Stimulated activated CD8-positive, alpha-beta memory T cell treated with anti-CD3 and anti-CD28 coated beads, Interleukin-4, amount 100 ng/mL, for 1 hour (primary cell): ENCODE measurements at places on chromosomes 4 and X.

DNA sequence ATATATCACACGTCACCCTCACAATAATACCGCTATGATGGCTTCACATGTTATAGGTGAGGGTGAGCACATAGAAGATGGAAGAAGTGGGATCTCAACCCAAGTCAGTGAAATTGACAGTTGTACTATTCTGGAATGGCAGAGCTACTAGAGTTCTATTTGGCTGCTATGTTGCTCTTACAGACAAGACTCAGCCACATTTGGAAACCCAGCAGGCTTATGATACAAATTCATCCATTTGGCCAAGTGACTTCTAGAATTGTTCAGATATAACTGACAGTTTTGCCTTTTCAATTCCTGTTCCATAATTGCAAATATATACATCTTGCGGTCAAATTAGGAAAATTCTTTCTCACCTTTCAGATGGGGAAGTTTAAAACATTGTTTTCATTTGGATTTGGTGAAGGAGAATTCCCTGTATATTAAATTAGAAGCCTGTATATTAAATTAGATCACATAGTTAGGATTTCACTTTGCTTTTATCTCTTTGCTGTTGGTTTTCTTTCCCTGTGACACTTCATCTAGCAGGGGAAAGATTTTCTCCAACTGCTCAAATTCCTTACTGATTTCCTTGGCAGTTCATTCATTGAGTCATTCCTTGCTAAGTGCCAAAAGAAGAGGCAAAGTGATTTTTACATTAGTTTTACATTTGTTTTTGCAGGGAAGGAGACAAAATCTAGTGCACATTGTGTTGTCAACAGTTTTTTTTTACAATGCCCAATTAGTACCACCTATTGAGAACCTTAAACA is 120.6 kb upstream of the TBC1D9 start:
- no peak for DNase-seq

GRCh38 chrX:68571610-68572311 is 72.9 kb downstream of the YIPF6 start:
- DNase-seq, result no peak

- DNase-seq, result no peak
Measured at GRCh38 chr4:117491516-117491915, 406.1 kb upstream of the TRAM1L1 start.

DNA sequence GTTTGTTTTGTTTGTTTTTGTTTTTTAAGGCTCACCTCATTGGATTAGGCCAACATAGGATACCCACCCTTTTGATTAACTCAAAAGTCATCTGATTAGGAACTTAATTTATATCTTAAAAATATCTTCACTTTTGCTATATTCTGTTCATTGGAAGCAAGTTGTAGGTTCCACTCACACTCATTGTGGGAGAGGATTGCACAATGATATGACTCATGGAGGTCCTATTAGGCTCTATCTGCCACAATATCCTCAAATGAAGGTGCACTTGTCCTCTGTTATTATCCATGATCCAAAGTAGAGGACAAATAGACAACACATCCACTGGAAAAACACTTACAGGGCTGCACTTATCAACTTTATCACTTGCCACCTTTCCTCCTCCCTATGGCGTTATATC is 60.5 kb upstream of the ADAMTS3 start:
- no peak for DNase-seq

DNA sequence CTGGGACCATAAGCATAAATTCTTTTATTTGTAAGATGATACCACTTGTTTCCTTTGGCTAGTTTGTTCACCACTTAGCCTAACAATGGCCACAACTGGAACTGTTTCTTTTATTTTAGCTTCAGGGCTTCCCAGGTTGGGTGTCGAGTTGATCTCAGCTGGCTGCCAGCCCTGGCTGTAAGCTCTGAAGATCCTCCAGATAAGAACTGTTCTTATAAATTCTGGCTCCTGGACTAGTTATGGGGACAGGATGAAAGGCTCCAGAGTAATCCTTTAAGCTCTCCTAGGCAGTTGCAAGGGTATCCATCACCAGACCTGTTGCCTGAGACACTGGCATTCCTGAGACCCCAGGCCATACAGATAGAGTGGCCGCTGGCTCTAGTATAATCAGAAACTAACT is 129.4 kb upstream of the ACSL4 start:
- no peak for DNase-seq

DNA sequence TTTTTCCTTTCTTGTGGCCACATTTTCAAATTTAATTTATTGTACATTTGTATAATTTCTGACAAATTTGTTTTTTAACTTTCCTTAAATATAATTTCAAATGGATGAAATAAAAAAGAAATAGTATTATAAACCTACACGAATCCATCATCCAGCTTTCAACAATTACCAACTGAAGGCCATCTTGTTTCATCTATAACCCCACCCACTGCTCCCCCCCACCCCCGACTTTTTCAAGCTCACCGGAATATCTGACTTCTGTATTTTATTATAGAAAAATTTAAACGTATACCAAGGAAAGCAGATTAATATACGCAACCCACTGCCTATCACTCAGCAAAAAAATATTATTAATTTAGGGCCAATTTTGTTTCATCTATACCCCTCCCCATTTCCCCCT is 1.1 kb downstream of the MORF4L2 start:
- DNase-seq, result no peak

GRCh38 chr4:41476310-41476885 is 61.6 kb upstream of the LIMCH1 start:
- DNase-seq, result no peak

DNA sequence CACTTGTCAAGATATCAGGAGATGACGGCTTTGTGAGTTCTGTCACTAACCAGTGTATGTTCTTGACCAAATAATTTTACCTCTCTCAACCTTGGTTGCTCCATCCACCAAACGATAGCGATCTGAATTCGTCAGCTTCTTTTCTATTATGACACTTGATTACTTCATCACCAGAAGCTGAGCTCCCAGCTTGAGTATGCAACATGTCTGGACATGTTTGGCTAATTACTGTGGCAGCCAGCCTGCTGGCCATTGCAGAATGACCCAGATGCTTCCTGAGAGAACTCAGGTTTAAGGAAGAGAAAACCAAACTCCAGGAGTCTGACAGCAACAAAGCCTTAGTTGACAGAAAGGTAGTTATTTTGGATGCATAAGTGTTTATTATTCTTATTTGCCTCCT is 46.4 kb upstream of the PARM1 start:
- no peak for DNase-seq

- DNase-seq, result no peak
Measured at GRCh38 chr4:137345597-137345996, 186.7 kb downstream of the PCDH18 start.

- no peak for DNase-seq
Measured at GRCh38 chr4:113832803-113833202, 71.3 kb upstream of the CAMK2D start.

- no peak for DNase-seq
Measured at GRCh38 chr4:114180481-114180880, 201.0 kb upstream of the ARSJ start.

- DNase-seq, result no peak
Measured at GRCh38 chrX:11254417-11255109, 38.6 kb upstream of the AMELX start.

- no peak for DNase-seq
Measured at GRCh38 chr4:139537292-139537691, 18.7 kb downstream of the SETD7 start.

- DNase-seq, result no peak
Measured at GRCh38 chrX:47112316-47112954, 32.1 kb downstream of the NDUFB11 start.

GRCh38 chr4:79598801-79599200 is 190.8 kb upstream of the GK2 start:
- no peak for DNase-seq

DNA sequence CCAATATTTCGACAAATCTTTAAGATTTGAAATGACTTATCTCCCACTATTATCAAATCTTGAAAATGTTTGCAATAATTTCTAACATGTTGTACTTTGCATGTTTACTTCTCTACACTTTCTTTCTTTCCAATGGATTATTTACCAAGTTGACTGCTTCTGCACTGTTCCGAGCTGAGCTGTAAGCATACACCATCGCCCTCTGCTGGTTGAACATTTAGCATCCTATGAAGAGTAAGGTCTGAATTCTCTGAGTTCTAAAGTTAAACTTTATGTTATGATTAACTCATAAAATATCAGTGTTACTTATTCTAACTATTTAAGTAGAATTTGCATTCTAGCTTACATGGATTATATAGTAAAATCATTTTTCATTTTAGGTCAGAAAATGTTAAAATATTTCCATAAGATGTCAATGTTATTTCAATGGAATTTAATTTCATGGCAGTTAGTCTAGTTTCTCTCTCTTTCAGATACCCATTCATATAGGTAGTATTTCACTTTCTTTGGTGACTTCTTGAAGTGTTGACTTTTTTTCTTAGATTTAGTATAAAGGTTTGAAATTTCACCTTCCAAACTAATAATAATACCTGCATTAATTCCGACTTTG is 137.4 kb downstream of the DKK2 start:
- no peak for DNase-seq

DNA sequence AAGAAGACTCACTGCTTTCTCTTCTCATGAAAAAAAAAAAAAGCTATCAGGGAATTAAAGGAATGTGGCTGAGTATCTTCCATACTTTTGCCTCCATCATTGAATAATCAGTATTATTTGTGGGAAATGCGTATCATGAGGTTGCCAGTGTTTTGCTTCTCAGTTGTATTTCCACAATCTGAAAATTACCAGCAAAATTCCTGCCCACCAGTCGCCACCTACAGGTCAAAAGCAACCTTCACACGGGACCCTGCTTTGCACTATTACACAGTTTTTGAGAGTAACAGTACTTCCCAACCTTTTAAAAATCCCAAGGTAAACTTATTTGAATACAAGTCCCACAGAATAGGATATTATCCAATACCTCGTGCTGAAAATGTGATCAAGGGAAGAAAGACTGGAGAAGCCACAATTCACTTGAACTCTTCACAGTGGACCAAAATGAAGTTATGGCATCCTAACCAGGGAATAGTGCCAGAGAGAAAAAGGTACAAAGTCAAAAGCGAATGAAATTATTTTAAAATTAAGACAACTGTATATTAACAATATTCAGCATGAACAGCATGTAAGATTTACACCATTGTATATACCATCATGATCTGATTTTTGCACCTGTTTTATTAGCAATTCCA is 30.4 kb downstream of the PGRMC1 start:
- DNase-seq, result no peak

GRCh38 chr4:112519689-112520597 is 4.0 kb upstream of the NEUROG2 start:
- no peak for DNase-seq

GRCh38 chr4:10173037-10173753 is 56.6 kb upstream of the WDR1 start:
- no peak for DNase-seq

GRCh38 chr4:102780476-102781144 is 19.8 kb upstream of the MANBA start:
- DNase-seq, result no peak

DNA sequence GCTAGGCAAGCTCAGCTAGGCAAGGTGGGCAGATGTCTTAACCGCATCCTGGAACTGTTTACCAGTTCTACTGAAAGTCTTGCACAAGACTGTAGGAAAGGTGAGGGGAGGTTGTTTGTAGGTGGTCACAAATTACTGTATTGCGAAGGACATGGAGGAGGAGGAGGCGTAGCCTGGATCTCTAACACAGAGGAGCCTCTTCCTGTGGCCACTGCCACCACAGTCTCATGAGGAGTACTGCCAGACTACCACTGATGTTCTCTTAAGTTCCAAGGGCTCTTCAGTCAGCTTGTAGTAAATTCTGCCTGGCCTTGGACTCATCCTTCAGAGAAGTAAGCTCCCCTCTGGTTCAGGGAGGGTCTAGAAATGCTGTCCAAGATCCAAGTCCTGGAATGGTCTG is 258.6 kb downstream of the FAT4 start:
- DNase-seq, result no peak

- DNase-seq, result no peak
Measured at GRCh38 chrX:15163131-15163530, 106.8 kb downstream of the ASB9 start.

GRCh38 chrX:68824565-68825125 is 4.2 kb upstream of the EFNB1 start:
- DNase-seq, result no peak

DNA sequence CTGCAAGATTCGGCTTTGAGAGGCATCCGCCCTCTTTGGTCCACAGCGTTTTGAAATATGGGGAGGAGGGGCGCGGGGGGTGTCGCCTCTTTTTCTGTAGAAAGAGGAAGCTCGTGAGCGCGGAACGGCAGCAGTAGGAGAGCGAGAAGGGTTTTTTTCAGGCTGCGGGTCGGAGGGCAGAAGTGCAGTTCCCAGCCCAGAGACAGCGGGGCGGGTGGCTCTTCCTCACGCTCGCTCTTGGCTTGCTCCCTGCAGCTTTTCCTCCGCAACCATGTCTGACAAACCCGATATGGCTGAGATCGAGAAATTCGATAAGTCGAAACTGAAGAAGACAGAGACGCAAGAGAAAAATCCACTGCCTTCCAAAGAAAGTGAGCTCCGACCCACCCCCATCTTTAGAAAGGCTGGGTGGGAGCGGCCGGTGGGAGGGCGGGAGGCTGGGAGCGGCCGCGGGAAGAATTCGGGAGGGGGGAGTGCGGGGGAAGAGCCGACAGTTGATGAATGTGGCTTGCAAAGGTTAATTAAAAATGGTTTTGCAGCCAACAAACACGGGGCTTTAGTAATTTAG is 1.2 kb downstream of the TMSB4X start:
- DNase-seq, result no peak

- DNase-seq, result no peak
Measured at GRCh38 chr4:80989921-80990544, 40.5 kb upstream of the BMP3 start.

GRCh38 chrX:39983715-39984114 is 114.0 kb downstream of the BCOR start:
- no peak for DNase-seq

GRCh38 chr4:121656269-121656641 is 40.5 kb downstream of the ANXA5 start:
- no peak for DNase-seq

DNA sequence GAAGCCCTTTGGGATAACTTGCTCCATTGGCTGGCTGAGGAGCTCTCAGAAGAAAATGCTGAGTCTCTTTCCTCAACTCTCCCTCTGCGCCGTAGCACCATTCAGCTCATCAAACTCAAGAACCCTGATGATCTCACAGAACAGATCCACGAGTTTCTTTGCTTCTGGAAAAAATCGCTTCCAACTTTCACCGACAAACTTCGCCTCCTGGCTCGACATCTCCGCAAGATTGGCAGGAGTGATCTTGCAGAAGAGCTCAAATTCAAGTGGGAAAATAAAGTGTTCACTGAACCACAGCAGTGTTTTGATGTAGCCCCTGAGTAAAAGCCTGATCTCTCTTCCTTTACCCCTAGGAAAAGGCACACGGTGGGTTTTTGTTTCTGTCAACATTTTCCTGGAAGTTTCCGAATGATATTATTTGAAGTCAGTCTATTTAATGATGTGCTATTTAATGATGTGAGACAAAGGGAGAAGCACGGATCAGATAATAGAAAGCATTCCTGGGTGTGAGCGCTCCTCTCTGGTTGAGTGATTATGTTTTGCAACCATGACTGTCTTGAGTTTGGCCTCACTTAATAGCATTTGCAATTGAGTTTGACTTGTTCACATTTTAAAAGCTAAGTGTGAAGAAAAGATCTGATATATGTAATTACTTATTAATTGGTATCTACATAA is 62.2 kb downstream of the DTHD1 start:
- no peak for DNase-seq
